ENCODE measurements at places on chromosomes 1 and 21.

- no peak for DNase-seq
These were observed 66.5 kb upstream of the CAMK1G start for GRCh38 chr1:209516771-209517680.

DNA sequence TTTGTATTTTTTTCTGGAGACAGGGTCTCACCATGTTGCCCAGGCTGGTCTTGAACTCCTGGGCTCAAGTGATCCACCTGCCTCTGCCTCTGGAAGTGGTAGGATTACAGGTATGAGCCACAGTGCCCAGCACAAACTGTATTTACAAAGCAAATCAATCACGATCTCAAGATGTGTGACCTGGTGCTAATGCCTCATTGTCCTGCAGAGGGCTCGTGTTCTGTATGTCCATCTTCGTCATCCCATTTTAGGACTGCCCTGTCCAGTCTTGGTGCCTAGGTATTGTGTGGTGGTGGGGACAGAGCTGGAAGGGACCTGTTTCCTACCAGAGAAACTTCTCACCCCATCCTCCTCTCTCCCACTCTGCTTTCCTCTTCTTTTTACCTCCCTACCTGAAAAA, 20.2 kb downstream of the PROK1 start:
- DNase-seq = no peak

- DNase-seq = no peak
These were observed 264.9 kb upstream of the PLXNA2 start for GRCh38 chr1:208509072-208509471.

- no peak for DNase-seq
These were observed 50.4 kb downstream of the RAP1GAP start for GRCh38 chr1:21618561-21619374.

DNA sequence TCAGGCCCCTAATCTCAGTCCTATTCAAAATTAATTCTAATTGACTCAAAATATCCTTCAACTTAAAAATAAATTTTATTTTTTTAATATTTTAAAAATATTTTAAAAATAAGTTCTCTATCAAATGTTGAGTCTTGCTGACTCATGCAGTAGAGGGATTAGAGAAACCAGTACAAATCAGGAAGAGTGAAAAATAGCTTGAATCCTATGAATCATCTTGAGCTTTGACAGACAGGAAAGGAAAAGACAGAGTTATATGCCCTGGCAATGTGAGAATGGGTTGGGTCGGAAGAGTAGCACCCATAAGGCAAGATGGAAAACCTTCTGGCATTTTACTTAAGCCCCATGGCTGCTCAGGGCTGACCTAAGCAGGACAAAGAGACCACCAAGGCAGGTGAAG, 346.6 kb upstream of the RUNX1 start:
- DNase-seq = no peak

All from activated T-cell treated with anti-CD3 and anti-CD28 coated beads for 24 hours (primary cell).